ENCODE measurements at places on chromosomes 4 and X.

DNA sequence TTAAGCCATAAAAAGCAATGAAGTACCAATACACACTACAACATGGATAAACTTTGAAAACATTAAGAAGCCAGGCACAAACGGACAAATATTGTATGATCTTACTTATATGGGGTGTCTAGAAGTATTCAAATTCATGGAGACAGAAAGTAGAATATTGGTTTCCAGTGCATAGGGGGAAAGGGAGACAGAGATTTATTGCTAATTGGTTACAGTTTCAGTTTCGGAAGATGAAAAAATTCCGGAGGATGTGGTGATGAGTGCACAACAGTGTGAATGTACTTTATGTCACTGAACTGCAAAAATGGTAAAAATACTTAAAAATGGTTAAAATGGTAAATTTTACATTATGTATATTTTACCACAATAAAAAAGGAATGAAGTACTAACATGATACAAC is 5.1 kb upstream of the PRDX4 start:
- peak; percentile 23 for DNase-seq

GRCh38 chrX:93332329-93332728 is 341.0 kb downstream of the NAP1L3 start:
- no peak for DNase-seq

DNA sequence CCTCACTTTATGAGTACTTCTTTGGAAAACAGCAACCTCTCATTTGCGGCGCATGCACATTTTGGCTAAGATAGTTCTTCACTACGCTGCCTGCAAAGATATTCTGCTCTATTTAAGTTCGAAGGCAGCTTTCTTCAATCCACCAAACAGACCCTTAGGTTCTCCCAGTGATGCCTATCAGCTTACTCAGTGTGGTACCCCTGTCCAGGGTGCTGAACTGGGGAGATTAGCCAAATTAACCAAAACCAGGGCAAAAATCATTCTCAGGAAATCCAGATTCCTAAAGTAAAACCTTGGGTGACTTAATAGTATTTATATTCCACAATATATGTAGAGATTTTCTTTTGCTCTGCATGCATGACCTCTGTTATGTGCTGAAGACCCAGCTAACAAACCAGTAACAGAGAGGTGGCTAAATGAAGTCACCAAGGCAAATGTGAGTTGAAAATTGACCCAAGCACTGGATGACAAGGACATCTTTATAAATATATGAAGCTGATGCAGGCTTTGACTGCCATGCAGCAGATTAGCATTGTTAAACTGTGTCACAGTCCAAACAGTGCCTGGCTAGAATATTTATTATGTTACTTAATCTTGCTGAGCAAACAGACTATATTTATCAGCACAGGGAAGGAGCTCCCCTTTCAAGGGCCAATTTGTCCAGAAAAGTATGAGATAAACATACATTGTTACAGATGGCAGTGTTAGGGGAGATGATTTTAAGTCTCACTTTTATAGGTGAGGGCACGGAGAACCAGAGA is 418.2 kb downstream of the STIM2 start:
- peak; percentile 54 for DNase-seq

DNA sequence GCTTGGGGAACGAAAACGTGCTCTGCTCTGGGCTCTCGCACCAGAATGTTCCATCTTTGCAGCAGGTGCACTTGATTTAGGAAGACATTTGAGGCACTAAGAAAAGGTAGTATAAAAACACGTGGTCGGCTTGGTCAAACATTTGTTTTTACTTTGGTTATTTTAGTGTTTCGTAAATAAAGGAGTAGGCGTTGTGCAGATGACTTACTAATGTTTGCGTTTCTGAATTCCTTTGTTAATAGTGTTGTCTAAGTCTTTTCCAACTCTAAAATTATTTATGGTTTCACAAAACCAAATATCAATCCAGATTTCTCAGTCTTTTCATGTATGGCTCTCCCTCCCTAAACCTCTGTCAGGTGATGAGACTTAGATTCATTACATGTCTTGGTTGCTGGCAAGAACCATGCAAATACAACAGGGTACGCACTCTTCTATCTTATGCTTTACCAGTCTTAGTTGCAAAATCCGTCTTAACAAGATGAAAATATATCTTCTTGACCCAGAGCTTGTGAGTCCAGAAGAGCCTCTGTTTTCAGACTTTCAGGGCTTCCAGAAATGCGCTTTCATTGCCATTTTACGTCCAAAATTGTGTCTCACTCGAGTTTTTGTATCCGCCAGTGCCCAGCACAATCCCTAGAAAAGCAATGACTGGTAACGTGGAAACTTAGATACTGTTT is 686 bp downstream of the MTHFD2L start:
- peak; percentile 21 for DNase-seq

GRCh38 chr4:128751354-128751753 is 58.1 kb upstream of the JADE1 start:
- no peak for DNase-seq

GRCh38 chrX:48649102-48649501 is 34.5 kb upstream of the WAS start:
- DNase-seq = peak; percentile 19

- DNase-seq = no peak
These were observed 76.5 kb downstream of the DDIT4L start for GRCh38 chr4:100113732-100114131.

DNA sequence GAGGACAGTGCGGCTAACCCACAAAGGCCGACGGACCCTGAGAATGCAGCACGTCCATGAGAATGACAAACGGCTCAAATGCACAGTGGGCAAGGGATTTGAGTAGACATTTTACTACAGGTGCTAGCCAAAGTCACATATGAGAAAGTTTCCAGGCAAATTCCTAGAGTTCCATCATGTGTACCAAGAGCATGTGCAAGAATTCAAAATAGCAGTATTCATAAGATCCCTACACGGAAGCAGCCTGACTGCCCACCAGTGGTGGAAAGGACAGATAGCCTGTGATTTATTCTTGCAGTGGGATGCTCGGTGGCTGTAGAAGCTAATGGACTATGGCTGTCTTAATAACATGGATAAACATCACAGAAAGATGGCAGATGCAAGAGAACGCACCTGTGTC is 68.0 kb downstream of the RGS12 start:
- no peak for DNase-seq

DNA sequence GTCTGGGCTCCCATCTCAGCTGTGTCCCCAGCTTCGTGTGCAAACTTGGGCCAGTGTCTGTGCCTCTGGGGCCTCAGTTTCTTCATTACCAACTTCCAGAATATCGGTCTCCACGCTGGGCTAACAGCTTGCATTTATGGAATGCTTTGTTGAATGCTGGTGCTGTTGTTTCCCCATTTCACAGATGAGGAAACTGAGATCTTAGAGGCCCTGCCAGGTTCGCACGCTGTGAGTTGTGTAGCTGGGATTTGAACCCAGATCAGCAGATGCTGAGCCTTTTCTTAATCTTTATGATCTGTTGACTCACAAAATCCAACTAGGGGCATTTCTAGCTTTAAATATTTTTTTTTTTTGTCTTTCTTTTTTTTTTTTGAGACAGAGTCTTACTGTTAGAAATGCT is 101.5 kb upstream of the STX18 start:
- DNase-seq = no peak

DNA sequence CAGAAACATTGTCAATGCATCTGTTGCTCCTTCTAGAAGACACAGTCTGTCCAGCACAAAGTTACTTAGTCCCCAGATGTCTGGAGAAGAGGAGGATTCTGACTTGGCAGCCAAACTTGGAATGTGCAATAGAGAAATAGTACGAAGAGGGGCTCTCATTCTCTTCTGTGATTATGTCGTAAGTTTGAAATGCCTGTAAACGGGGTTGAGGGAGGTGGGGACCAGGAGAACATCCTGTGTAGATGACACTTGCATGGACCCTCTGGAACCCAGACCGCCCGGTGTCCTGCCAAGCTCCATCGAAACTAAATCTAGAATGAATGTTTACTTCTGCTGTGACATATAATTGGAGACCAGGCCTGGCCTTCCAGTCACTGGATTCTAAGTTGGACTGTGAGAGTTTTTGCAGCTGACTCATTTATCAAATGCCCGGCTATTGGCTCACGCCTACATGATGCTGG is 45.0 kb upstream of the MSANTD1 start:
- DNase-seq = peak; percentile 49

GRCh38 chrX:7444967-7445366 is 297.0 kb upstream of the PUDP start:
- peak; percentile 38 for DNase-seq

- DNase-seq = no peak
These were observed 16.0 kb downstream of the ANXA3 start for GRCh38 chr4:78567500-78568060.

GRCh38 chr4:145945431-145946155 is 7.0 kb upstream of the ZNF827 start:
- peak; percentile 19 for DNase-seq

GRCh38 chrX:115362334-115363095 is 73.0 kb downstream of the LUZP4 start:
- DNase-seq = peak; percentile 16

- DNase-seq = peak; percentile 16
These were observed 25.7 kb upstream of the CSF2RA start for GRCh38 chrX:1242891-1243402.

DNA sequence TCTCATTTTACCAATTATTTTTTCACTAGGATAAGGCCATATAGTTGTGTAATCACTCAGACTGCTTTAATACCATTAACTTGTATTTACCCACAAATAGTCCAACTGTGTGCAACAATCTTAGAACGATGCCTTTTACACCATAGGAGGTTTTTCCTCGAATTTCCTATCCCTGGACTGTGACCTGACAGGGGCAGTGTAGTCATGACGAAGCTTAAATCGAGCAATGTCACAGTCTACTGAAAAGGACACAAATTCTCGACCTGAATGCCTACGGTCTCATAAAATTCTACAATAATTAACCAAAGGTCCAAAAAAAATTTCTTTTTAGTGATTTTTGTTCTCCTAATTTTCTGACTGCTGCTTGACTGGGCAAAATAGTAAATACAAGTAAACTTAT is 208.9 kb downstream of the ADAMTS3 start:
- DNase-seq = no peak

GRCh38 chr4:145540235-145540634 is 58.6 kb downstream of the SMAD1 start:
- no peak for DNase-seq

- DNase-seq = no peak
These were observed 8.2 kb downstream of the WDR1 start for GRCh38 chr4:10108391-10108790.

DNA sequence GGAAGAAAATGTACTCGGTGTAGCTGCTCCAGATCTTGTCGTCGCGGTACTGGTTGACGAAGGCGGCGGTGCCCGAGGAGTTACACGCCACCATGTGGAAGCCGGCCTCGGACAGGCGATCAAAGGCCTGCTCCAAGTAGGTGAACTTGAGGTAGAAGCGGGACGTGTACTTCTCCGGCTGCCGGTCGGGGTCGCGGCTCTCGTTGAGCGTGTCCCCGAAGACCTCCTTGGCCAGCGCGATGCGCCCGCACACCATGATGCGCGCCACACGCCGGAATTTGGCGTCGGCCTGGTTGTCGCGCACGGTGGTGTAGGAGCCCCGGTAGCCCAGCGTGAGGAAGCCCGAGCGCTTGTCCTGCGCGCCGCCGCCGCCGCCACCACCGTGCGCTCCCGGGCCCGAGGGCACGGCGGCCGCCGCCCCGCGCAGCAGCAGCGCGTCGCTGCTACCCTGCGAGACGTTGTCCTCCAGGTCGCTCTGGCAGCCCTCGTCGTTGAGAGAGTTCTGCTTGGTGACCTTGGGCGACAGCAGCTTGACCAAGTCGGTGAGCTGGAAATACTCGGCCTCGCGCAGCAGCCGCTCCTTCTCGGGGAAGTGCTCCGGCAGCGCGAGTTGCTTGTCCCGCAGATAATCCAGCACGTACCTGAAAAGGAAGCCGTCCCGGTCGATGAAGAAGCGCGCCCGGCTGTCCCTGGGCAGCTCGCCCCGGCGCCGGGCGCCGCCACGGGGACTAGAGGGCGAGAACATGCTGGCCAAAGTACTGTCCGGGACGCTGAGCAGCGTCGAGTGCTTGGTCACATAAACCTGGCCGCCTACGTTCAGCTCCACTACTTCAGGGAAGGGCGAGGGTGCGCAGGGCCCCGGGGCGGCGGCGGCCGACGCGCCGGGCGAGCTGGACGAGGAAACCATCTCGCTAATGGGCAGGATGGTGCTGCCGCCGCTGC is 775 bp downstream of the KCTD8 start:
- no peak for DNase-seq

DNA sequence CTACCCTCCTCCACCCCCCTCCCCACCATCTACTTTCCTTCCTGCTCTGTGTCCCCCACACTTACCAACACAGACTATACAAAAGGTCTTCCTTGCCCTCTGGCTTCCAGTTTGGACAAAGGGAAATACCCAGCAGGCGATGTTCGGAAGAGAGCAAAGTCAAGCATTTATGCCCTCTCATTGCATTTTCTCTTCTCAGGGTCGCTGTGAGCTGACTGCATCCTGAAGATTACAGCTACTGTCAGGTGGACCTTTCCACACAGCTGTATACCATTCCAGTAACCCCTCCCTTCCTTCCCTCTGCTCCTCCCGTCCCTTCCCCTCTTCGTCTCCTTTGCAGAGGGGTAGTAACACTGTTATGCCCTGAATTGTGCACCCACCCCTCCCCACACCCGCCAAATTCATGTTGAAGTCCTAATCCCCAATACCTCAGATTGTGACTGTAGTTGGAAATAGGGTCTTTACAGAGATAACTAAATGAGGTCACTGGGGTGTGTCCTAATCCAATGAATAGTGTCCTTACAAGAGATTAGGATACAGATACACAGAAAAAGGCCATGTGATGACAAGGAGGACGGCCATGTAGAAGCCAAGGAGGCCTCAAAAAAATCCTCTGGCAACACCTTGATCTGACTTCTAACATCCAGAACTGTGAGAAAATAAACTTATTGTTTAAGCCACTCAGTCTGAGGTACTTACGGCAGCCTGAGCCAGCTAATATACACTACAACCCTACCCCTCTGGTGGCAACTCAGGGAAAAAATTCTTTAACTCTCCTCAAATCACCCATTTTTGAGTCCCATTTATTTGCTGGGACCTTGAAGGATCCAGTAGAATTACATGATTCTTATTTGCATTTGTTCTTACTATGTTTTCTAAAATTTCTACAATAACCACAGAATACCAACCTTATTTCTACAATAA is 11.7 kb downstream of the MORF4L2 start:
- DNase-seq = peak; percentile 22

GRCh38 chr4:110681381-110681780 is 58.5 kb upstream of the PITX2 start:
- DNase-seq = no peak

- no peak for DNase-seq
These were observed 31.4 kb upstream of the VMA21 start for GRCh38 chrX:151365579-151365978.

- DNase-seq = no peak
These were observed 160.9 kb upstream of the MAD2L1 start for GRCh38 chr4:120227554-120227953.
